ENCODE measurements at places on chromosomes 2 and 18.

DNA sequence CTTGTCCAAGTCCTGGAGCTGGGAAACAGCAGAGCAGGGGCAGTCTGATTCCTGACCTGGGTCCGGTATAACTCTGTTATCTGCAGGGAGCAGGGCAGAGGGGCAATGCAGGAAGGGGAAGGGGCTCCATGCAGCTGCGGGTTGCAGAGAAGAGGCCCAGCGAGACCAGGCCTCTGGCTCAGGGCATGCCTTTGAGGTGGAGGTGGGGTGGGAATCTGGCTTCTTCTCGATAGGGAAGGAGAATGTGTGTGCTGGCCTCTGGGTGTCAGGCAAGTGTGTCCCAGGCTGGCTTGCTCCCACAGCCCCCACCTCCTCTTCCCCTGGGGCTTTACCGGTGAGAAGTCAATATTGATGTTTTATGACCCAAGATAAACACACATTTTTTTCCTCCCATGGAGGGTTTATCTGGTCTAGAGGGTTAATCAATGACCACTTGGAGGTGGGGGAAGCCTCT, 187.1 kb upstream of the HAAO start:
- DNase-seq = no peak

GRCh38 chr2:9757501-9758264, 85.6 kb upstream of the TAF1B start:
- peak; percentile 75 for DNase-seq

DNA sequence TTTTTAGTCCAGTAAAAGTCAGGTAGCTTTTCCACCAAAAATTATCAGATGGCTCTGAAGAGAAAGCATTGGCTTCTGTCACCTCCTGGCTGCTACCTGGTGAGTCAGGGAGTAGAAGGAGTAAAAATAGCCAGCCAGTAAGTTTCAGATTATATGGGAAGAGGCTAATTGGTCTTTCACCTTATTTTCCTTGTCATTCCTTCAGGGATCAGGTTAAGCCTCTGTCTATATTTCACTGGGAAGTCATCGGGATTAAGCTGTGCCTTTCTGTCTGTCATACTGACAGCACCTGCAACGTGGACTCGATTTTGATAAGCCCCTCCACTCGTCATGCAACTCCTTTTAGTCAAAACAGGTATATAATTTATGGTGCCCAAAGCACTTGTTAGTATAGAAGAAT, 380.7 kb upstream of the CELF4 start:
- no peak for DNase-seq

GRCh38 chr2:172953411-172953810, 122.2 kb upstream of the MAP3K20 start:
- peak; percentile 63 for DNase-seq

GRCh38 chr2:157269922-157270321, 12.4 kb downstream of the GALNT5 start:
- DNase-seq = no peak

GRCh38 chr18:23163786-23164533, 28.7 kb downstream of the CABLES1 start:
- no peak for DNase-seq

GRCh38 chr2:100796499-100797100, 23.3 kb upstream of the NPAS2 start:
- no peak for DNase-seq

- no peak for DNase-seq
Measured at GRCh38 chr2:182971820-182972547, 66.3 kb downstream of the NCKAP1 start.

DNA sequence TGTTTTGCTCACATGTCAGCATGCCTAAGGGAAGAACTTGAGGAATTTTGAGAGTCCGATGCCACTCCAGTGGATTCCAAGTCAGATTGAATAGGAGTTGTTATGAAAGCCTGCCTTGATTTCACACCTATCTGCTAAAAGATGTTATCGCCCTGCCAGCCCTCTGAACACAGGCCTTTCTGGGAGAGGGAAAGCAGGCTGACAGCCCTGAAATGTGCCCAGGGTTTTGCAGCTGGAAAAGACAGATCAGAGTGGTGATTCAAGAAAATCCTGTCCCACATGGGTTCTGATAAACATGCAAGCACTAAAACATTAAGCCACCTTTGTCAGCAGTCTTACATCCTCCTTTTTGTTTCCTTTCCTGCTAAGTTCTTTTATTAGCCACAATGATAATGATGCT, 1752.9 kb upstream of the CELF4 start:
- DNase-seq = no peak

DNA sequence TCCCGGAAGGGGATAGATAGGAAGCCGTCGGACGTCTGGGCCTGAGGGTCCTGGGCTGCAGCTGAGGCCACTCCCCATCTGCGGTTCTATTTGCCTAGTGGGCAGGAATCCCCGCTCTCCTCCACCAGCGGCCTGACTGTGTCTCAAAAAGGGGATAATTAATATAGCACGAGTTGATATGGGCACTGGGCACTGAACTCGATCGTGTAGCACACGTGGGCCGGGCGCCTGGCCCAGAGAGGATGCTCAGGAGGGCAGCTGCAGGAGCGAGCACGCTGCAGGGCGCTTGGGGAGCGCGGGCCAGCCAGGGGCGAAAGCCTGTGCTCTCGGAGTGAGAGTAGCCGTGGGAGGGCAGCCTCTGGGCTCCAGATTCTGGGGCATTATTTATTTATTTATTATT, 8.8 kb upstream of the GBX2 start:
- no peak for DNase-seq

- DNase-seq = no peak
Measured at GRCh38 chr2:158917121-158917520, 51.3 kb upstream of the TANC1 start.

- peak; percentile 12 for DNase-seq
Measured at GRCh38 chr2:203574824-203575223, 39.7 kb upstream of the RAPH1 start.

DNA sequence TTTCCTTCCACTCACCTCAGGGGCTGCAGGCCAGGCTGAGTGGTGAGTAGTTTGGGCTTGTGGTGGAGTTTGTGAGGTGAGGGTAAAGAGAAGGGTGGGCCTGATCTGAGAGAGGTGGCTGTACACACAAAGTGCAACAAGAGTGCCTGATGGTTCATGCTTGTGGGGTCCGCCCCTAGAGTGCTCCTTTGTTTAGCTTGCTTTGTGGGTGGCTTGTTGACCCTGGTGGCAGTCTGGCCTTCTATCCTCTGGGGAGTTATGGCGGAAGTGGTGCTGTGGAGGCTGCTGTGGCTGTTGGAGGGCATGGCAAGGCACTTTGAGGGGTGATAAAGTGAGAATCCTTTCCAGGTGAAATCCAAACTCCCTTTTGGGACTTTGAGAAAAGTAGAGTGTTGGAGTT, 10.6 kb downstream of the UBE2F start:
- DNase-seq = no peak

- peak; percentile 61 for DNase-seq
Measured at GRCh38 chr18:32093102-32093511, 1.4 kb downstream of the RNF138 start.

- peak; percentile 67 for DNase-seq
Measured at GRCh38 chr18:63322908-63323634, 3.5 kb upstream of the BCL2 start.

DNA sequence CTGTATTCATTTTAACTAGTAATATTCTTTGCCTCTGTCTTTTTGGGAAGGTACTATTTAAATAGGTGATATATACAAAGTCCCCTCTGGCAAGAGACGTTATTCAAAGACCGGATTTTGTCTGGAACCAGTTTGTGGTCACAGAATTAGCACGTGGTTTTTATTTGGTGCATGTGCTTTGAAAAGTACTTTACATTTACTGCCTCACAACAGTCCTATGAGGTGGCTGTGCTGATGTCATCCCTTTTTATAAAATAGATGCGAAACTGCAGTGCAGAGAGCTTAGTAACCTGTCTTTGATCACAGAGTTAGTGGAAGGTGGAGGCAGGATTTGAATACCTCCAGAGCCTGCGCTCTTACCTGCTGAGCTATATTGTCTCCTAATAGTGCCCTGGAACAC, 4.0 kb downstream of the LPIN1 start:
- DNase-seq = peak; percentile 35

- peak; percentile 75 for DNase-seq
Measured at GRCh38 chr2:36618381-36618780, 20.4 kb upstream of the FEZ2 start.

- no peak for DNase-seq
Measured at GRCh38 chr2:98541906-98542305, 66.4 kb downstream of the COA5 start.

GRCh38 chr2:138121666-138122661, 157.7 kb downstream of the HNMT start:
- DNase-seq = no peak

- DNase-seq = no peak
Measured at GRCh38 chr2:138212434-138212833, 248.2 kb downstream of the HNMT start.

DNA sequence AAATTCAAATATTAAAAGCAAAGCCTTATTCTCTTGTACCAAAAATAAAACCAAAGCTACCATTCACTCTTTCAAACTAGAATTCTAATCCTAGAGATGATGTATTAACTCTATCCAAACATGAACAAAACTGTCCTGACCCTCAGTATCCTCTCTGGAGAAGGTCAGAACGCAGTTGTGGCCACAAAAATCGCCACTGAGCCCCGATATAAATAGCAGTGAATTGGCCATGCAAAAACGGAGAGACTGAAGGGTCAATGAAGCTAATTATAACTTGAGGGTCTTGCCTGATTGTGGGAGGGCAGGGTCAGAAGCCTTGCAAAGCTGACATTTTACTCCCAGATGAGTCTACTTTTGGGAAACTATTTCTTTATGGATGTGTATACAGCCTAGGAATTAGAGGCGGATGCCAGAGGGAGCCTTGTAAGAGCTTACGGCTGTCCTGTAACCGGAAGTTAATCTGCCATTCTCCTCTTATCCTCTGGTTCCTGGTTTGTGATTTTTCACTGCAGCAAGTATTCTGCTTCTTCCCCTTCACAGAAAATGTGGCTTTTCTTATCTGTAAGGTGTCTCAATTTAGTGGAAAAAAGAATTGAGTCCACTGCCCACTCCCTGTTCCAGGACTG, 28.1 kb downstream of the CAVIN2 start:
- no peak for DNase-seq

- peak; percentile 96 for DNase-seq
Measured at GRCh38 chr2:231604685-231605606, 12.3 kb downstream of the TEX44 start.

DNA sequence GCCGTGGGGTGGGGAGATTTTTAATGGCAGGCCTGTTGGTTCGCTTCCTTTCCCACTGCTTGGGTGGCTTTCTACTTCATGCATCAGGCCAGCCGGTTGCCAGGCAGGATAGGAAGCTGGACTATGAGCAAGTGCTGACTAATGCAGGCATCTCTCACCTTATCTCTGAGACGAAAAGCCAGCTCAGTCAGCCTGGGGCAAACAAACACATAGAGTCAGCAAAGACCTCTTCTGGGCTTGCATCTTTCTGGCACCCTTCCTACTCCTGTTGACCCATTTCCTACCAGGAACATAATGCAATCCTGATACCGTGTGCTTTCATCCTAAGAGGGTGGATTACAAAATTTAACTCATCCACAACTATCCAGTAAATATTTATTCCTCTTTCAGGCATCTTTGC, 416.6 kb upstream of the MEX3C start:
- peak; percentile 47 for DNase-seq

DNA sequence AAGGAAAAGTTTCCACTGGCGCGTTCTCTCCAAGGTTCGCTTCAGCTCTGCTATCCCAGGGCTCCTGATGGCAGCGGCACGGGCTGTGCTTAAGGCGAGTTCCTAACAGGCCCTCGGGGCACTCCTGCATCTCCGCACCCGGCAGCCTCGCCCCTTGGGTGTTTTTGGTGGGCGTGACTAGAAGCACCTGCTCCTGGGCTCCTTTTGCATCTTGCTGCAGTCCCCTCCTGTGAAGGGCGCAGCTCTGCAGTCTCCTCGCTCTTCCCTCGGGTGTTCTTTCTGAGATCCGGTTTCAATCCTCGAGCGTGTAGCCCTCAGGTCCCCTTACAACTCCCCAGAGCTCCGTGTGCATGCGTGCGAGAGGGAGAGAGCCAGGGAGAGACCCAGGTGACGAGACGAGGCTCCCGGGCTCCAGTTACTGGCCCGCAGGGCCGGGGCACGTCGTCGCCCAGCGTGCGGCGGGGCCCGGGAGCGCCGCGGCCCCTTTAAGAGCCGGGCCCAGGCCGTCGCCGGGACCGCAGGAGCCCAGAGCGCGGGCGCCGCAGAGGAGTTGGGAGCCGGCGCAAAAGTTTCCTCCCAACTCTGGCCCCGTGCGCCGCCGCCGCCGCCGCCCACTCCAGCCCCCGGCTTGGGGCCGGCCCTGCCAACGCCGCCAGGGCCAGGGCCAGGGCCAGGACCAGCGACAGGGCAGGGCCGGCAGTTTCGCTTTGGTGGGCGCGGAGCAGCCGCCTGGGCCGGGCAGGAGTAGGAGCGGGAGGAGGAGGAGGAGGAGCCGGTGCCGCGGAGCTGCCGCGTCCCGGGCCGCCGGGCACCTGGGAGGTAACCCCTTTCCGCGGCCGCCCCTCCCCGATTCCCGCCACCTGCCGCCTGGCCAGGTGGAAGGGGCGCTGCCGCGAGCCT, at the start of gene PARD3B:
TSS of gene PARD3B (plus strand) at position 515 of the 900 bp plus-strand sequence. CDS start 525 bp downstream, outside the sequence.
- peak; percentile 69 for DNase-seq

DNA sequence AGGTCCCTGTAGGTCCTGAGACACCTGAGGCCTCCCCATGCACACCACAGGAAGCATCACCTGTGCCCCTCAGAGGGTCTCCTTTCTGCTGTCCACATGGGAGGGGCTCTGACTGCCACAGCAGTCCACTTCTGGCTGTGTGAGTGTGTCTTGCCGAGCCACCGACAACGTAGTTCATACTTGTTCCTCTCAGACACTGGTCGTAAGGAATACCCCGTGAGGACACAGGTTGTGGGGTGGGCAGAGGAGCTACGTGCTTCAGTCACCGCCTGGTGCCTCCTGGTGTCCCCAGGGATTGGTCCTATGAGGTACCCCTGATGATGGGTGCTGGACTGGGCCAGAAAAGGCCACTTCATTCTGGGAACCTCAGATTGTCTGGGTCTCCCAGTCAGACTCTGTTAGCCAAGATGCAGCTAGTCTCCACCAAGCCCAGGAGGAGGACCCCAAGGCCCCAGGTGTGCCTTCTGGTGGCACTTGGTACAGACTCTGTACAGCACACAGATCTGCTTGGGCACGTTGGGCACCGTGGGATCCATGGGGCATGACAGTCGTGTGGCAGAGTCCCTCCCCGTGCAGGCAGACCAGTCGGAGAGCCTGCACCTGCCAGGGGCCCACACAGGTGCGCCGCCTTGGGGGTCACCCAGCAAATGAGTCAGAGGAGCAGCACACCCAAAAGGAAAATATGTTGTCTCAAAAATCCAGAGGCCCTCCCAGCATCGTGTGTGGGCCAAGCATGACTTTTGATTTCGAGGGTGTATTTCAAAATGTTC, 2.5 kb downstream of the ARHGEF4 start:
- no peak for DNase-seq

- DNase-seq = no peak
Measured at GRCh38 chr2:27904405-27904665, 13.8 kb downstream of the BABAM2 start.

- DNase-seq = peak; percentile 49
Measured at GRCh38 chr2:96801005-96801785, 14.9 kb upstream of the CNNM3 start.

- no peak for DNase-seq
Measured at GRCh38 chr2:210046851-210047500, 44.5 kb downstream of the RPE start.

DNA sequence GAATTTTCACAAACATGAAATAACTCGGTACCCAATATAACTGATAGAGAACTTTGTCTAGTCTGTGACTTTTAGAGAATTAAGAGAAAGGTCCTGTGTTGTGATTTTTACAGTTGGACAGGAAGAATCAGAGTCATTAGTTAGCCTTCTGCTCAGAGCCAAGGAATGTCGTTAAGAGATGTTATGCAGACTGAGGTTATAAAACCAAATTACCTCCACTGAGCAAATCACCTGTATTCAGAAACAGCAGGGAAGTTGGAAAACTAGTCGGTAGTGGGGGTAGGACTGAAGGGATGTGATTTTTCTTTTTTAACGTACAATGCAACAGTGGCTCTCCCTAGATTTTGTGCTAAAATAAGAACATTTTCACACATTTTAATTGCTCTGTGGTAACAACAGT, 18.5 kb downstream of the TANK start:
- DNase-seq = no peak
